GM23338 (cell line): ENCODE measurements at places on chromosomes 3 and 15. TPM values are rescaled to one million over a fixed set of nuclear protein-coding genes. Genes with fewer than 3 reads are reported as not detected.

Gene TRPM1
- not detected in 2 replicates for total RNA-seq

Gene COL6A5
- total RNA-seq: 0.03 TPM in 1 of 2 replicates, not detected in the other

Gene TMCO5A
- not detected in 2 replicates for total RNA-seq

Gene TMEM158
- 16.9 and 19.6 TPM in 2 replicates for total RNA-seq

Gene SPATA12
- total RNA-seq: 0.10 TPM in 1 of 2 replicates, not detected in the other
